Right renal cortex interstitium (tissue), 3 donors: ENCODE measurements at places on chromosomes 4 and X. TPM values are rescaled to one million over a fixed set of nuclear protein-coding genes. Genes with fewer than 3 reads are reported as not detected.

Gene WDR17
- 6.0 TPM for polyA plus RNA-seq

Gene ARHGAP4
- polyA plus RNA-seq: 23.5 TPM

Gene TMEM150C
- 26.4 TPM for polyA plus RNA-seq

Gene ERAS
- 0.12 TPM for polyA plus RNA-seq

Gene FGF2
- 8.1 TPM for polyA plus RNA-seq

Gene F8A3
- 15.3 TPM for polyA plus RNA-seq

Gene SPIN2A
- polyA plus RNA-seq: 3.7 TPM

Gene XK
- 1.3 TPM for polyA plus RNA-seq

Gene NAP1L5
- polyA plus RNA-seq: 13.8 TPM

Gene RTL9
- 0.35 TPM for polyA plus RNA-seq

Gene SPARCL1
- polyA plus RNA-seq: 8.6 TPM

Gene DIPK2B
- polyA plus RNA-seq: 7.9 TPM

Gene PLCXD1
- polyA plus RNA-seq: 17.9 TPM

Gene L1CAM
- 39.8 TPM for polyA plus RNA-seq

Gene CXCR3
- polyA plus RNA-seq: 0.19 TPM

Gene DACH2
- polyA plus RNA-seq: 28.2 TPM

Gene SHISA3
- 95.8 TPM for polyA plus RNA-seq

Gene FAM47E
- 10.4 TPM for polyA plus RNA-seq

Gene RPA4
- polyA plus RNA-seq: not detected

Gene WAS
- polyA plus RNA-seq: 2.8 TPM

Gene PPBP
- polyA plus RNA-seq: 28.3 TPM

Gene AFM
- polyA plus RNA-seq: 14.8 TPM

Gene NR3C2
- polyA plus RNA-seq: 17.8 TPM

Gene TSPAN7
- 72.4 TPM for polyA plus RNA-seq

Gene BTK
- 1.7 TPM for polyA plus RNA-seq

Gene SLC30A9
- polyA plus RNA-seq: 133 TPM

Gene CCDC110
- 1.9 TPM for polyA plus RNA-seq

Gene MAGEA4
- polyA plus RNA-seq: not detected

Gene FOXP3
- polyA plus RNA-seq: 0.82 TPM

Gene ASMT
- 0.11 TPM for polyA plus RNA-seq

Gene DDIT4L
- polyA plus RNA-seq: 3.7 TPM

Gene TLR6
- 0.58 TPM for polyA plus RNA-seq

Gene DGAT2L6
- polyA plus RNA-seq: not detected

Gene KLHL34
- polyA plus RNA-seq: 0.06 TPM

Gene KLF3
- 62.2 TPM for polyA plus RNA-seq

Gene SHOX
- polyA plus RNA-seq: not detected

Gene BGN
- polyA plus RNA-seq: 175 TPM

Gene TKTL1
- 0.28 TPM for polyA plus RNA-seq

Gene GATA1
- polyA plus RNA-seq: 0.74 TPM

Gene OTUD6A
- not detected for polyA plus RNA-seq

Gene FAM236D
- not detected for polyA plus RNA-seq

Gene CLOCK
- polyA plus RNA-seq: 22.5 TPM
